SHP77 treated with DMSO at 0.1 percent for 48 hours (cell line): ENCODE measurements at places on chromosomes 6 and 20.

DNA sequence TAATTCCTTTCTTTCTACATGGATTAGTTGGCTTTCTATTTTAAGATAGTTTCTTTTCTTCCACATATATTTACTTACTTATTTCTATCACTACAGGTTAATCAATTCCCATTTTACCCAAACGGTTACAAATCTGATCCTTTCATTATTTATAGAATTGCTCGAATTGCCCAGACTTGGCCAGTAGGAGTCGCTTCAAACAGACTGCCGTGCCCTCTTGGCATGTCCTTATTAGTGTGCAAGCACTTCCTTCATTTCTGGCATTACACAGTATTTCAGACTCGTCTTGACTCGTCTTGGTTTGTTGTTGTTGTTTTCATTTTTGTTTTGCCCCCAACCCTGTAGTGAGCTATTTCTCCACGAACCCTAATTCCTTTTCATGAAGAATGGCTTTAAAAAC lies 74.6 kb downstream of the SAMD3 start:
- no peak for DNase-seq

DNA sequence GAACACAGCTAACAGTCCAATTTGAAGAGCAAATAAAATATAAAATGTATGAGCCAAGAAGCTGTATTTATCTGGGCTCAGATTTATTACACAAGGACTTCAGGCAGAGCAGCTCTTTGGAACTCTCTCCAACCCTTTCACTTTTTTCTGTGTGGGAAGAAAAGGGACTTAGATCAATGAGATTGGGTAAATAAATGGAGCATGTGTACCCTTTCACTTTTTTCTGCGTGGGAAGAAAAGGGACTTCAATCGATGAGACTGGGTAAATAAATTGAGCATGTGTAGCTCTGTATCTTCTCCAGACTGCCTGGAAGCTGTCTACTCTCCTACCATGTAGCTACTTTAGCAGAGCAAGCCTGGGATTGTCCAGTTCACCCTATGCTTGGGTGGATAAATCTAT lies 10.7 kb downstream of the SLC17A3 start:
- DNase-seq = no peak

- peak; percentile 56 for DNase-seq
Measured at GRCh38 chr6:18507018-18507415, 119.9 kb downstream of the RNF144B start.

GRCh38 chr20:46997187-46997586 lies 102.5 kb downstream of the EYA2 start:
- DNase-seq = no peak

DNA sequence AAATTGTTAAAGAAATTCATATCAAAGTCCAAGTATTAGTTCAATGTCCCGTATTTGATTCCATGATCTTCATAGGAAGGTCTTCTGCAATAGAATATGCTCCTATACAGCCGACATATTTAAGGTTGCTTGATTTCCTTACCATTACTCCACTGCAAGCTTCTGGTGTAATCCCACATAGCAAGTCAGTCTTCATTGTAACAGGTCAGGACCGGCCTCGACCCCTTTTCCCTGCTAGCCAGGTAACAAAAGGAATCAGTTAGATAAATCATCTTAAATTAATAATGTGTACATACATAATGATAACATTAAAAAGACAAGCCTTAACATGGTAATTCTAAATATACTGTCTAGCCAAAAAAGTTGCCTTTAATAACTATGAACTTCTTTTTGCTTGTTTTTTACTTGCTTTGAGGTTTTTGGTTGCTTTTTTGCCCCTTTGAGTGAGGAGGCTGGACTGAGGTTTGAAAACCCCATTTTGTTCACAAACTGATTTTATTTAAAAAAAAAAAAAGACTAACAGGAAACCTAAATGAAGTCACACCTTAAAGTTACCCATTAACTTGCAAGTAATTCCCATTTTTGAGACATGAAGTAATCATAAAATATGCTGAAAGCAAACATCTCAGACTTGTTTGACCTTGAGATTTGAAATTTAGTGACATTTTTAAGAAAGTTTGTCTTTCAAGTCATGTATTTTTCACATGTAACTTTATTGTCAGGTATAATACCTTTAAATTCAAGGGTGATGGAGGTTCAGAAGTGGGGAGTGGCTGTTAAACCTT lies 19.2 kb upstream of the SNX14 start:
- no peak for DNase-seq

DNA sequence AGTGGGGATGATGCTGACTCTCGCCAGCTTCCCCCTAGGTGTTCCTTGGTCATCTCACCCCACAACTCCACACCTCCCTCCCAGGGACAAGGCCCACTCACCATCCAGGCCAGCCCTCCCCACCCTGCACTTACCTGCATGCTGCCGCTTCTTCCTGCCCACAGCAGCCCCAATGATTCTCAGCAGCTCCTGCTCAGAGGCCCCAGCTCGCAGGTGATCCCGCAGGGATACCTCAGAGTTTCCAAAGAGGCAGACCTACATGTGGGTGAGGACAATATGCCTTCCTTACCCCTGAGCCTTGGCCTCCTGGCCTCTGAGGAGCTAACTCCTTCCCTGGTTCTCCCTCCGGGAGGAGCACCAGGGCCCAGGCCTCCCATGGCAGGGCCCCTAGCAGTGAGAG lies 24.6 kb downstream of the MOCS1 start:
- DNase-seq = no peak

- no peak for DNase-seq
Measured at GRCh38 chr20:41029150-41029901, 704 bp downstream of the TOP1 start.
